Lung (tissue), 17 donors: ENCODE measurements at places on chromosomes 11 and 22.

DNA sequence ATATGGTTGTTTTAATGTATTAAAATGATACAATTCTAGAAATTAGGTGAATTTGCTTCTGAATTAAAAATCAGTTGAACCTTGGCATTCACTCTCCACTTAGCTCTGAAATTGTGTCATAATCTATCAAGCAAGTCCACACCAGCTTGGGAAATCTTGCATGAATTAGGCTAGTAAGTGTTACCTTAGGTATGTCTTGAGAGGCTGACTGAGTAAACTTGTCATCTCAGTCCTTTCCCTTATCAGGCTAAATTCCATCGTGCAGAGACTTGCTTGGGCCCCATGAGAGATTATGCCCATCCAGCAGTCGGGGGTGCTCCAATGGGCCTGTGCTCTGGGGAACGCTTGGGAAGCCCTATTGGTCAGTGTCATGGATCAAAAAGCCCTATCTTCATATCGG lies 33.9 kb upstream of the ST14 start:
- no peak for DNase-seq

- DNase-seq: no peak
These were observed 10.9 kb downstream of the ZNF74 start for GRCh38 chr22:20404881-20405280.

GRCh38 chr11:94218372-94218771 lies 86.0 kb upstream of the IZUMO1R start:
- no peak for DNase-seq

DNA sequence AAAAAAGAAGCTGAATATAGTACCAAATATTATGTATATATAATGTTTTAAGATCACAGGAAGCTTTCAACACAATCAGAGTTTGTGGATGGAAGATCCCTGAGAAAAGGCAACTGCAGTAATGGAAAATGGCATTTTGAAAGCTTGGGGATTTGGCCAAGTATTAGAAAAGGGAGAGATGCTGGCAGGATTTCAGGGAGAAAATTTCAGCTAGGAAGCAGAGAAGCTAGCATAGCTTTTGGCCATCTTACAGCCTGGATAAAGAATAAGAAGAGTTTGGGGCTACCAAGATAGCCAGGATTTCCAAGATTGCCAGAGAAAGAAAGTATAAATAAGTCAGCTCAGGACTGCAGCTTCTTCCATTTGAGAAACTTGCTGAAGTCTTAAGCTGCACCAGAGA lies 440.8 kb upstream of the LUZP2 start:
- peak; percentile 63 for DNase-seq

DNA sequence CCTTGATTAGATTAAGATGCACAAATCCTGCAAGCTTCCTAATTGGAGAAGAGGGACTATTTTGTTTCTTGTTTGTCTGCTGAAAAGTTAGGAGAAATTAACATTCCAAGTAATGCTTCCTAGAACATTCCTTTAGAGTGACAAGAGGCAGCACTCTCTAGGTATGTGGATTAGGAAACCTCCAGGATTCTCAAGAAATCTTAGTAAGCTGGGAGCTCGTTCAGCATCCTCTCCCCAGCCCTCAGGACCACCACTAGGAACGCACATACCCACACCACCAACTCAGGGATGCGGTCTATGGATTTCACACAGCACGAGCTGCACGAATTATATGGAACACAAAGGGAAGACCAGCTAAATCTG lies 52.9 kb downstream of the NCAPD3 start:
- DNase-seq: no peak

DNA sequence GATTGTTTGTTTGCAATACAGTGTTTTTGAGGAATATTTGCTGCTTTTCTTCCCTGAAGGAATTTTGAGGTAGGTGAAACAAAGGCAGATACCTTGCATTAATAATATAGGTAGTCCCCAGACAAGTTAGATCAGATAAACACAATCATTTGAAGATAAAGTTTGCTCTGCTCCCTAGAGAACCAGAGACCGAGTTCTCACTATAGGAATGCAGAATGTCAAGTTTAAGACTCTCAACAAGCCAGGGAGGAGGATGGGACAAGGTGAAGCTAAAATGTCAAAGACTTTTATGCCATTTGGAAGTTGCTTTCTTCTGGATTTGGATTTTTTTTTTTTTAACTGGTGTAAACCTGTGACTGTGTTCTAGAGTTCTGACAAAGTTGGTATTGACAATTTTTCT lies 364.7 kb downstream of the TTC28 start:
- no peak for DNase-seq

DNA sequence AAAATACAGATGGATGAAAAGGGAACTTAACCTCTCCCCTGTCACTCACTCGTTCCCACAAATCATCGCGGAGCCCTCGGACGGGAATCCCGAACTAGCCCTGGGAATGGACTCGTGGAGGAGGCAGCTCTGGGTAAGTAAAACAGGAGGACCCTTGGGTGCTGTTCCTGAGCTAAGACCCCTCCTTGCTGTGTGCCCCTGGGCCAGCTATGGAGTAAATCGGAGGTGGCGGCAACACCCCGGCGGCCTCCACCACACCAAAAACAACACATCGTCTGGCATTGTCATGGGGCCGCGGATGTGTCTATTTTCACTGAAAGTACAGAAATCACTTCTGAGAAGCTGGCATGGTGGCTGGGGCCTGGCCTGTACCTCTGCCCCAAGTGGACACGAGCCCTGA lies 12.1 kb downstream of the CPT1A start:
- no peak for DNase-seq
